ENCODE measurements at places on chromosomes 3 and 15.

DNA sequence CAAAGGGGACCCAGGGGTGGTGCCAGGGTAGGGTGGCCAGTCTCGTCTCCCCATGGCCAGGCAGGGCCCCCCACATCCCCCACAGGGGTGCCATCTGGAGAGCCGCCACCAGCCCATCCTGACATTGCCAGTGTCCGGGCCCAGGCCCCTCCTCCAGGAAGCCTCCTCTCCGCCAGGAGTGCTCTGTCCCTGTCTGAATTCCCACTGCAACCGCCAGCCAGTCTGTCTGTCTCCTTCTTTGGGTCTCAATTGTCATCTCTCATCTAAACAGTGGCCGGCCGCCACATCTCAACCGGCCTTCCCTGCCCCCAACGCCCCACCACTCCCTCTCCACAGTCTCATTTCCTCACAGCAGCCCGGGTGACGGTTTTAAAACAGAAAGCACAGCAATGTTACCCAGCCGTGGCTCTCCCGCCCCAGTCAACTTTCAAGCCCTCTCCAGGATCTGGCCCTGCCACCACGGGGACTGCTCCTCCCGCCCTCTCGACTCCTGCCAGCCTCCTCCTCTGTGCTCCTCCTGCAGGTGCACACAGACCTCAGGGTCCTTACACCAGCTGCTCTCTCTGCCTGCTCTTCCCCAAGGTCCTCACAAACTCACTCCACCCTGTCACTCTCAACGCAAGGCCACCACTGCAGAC lies 57.0 kb downstream of the IQSEC1 start:
- no peak for DNase-seq

GRCh38 chr15:76451540-76451939 lies 115.0 kb downstream of the ISL2 start:
- DNase-seq = no peak

- no peak for DNase-seq
Observed at GRCh38 chr3:50137531-50137930, 17.6 kb upstream of the SEMA3F start.

- no peak for DNase-seq
Observed at GRCh38 chr3:16942955-16943354, 58.2 kb downstream of the PLCL2 start.

- DNase-seq = no peak
Observed at GRCh38 chr3:20001932-20002331, 10.1 kb downstream of the PP2D1 start.

DNA sequence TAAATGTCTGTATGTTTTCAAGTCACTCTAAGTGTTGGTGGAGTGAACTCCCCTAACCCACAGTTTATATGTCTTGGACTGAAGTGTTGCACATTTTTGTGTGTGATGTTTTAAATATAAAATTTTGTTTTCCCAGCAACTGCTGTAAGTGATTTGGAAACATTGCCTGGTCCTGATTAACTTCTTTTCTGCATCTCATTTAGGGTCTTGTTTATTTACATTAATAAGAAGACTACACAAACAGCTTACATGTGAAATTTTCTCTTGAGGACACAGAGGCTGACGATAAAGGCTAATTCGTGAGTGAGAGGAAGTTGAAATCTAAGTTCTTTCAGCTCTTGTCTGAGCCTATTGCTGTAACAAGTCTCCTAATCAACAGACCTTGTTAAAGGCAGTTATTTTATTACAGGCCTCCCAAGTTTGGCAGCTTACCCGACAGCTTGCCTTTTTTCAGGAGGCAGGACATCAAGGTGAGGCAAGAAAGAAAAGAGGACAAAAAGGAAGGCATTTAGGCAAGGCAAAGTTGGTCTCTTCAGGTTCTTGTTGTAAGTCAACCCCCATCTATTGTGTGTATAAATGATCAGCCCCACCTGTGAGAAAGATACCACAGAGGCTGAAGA lies 177.7 kb upstream of the NR2E3 start:
- DNase-seq = no peak

DNA sequence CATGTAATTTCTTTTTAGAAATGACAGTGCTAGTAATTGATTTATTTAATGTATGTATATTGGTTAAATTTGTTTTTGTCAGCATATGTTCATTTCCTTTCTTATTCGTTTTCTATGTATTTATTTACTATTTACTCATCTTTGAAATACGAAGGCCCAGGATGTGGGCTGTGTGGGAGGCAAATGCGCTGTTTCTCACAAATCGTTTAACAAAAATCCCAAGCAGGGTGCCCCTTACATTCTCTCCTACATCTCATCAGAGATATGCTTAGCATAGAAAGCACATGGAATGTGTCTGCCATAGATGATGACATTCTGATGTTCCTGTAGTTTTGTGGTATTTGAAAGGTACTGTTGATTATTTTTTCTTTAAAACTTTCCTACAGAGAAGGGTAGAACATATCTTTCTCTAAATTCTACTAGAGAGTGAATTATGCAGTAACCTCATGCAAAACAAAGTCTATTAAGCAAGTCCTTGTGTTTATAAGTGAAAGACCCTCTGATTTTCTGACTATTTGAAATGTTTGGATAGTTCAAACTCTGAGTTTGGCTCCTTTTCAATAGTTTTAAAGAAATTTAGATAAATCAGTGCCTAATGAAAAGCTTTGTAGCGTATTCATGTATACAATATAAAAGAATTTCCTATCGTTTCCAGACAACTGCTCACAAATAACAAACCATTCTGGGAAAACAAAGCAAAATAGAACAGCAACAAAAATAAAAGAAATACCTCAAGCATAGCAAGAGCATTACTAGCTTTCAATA lies 111.1 kb upstream of the VGLL3 start:
- DNase-seq = no peak

GRCh38 chr3:160132226-160132625 lies 93.0 kb upstream of the C3orf80 start:
- DNase-seq = no peak

GRCh38 chr15:40429068-40429710 lies 11.6 kb upstream of the BAHD1 start:
- DNase-seq = no peak

- peak; percentile 85 for DNase-seq
Observed at GRCh38 chr3:149377408-149378364, at the start of gene TM4SF1. TSS of gene TM4SF1 (minus strand) at chr3:149377649. CDS start at chr3:149377547, 102 bp downstream.

- no peak for DNase-seq
Observed at GRCh38 chr3:159627634-159628033, 361.0 kb upstream of the IL12A start.

GRCh38 chr15:34716111-34716510 lies 38.7 kb downstream of the GJD2 start:
- peak; percentile 14 for DNase-seq

DNA sequence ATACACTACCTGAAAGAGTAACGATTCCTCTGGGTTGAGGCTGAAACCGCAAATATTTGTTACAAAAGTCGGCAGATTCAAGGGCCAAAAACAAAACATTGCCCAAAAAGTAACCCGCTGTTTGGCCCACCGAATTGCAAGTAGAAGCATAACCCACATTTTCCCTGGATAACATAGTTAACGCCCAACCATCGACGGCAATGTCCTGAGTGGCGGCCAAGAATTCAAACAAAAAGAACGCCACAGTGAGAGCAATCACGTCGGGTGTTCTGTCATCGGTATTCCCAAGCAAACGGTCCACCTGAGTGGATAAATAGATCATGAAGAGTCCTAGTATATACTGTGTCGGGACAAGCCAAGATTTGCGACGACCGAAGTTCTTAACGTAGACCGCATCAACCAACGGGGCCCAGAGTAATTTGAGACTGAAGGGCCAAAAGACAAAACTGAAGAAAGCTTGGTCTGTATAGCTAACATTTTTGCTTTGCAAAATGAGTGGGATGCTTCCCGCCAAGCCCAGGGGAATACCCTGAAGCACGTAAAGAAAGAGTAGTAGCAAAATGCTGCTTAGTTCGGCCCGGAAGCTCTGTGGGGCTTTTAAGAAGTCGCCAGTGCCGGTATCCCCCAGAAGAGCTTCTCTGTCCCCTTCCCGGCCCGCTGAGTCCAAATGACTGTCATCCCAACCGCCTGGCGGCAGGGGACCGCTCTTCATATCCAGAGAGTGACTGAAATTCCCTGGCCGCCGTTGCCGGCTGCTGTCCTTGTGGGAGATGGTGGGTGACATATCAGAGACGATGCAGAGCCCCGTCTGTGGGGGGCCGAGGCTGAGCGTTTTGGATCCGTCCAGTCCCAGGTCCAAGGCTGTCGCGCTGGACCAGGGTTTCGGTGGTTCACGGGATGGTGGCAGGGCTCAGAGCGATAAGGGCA lies 750 bp downstream of the SLC33A1 start:
- DNase-seq = peak; percentile 31

- DNase-seq = no peak
Observed at GRCh38 chr15:49876401-49877038, 242.5 kb downstream of the ATP8B4 start.

GRCh38 chr3:46296826-46297225 lies 54.6 kb downstream of the CCR3 start:
- peak; percentile 80 for DNase-seq

GRCh38 chr3:34376691-34377090 lies 578.3 kb downstream of the PDCD6IP start:
- no peak for DNase-seq

DNA sequence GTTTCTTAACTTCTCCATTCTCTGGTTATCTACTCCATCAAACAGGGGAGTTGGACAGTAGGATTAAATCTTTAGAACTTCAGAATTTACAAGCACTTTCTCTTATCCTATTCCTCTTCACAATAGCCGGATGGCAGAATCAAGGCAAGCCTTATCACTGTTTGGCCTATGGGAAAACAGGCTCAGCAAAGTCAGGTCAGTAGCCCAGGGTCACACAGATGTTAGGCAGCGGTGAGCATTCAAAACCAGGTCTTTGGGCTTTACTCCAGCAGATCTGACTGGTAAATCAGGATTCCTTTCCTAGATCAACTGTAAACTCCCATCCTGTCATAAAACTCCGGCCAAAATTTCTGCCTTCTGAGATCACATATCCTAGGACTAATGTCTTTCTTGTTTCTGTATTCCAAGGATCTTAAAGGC lies 258.4 kb downstream of the OPA1 start:
- DNase-seq = no peak

GRCh38 chr15:70875001-70875782 lies 17.0 kb downstream of the THAP10 start:
- DNase-seq = peak; percentile 63

GRCh38 chr3:62735510-62735909 lies 139.7 kb downstream of the CADPS start:
- no peak for DNase-seq

- DNase-seq = peak; percentile 28
Observed at GRCh38 chr3:134590766-134591165, 60.1 kb downstream of the KY start.

GRCh38 chr15:75732809-75733451 lies 20.3 kb upstream of the CSPG4 start:
- peak; percentile 69 for DNase-seq

GRCh38 chr3:182692695-182693094 lies 100.6 kb upstream of the ATP11B start:
- no peak for DNase-seq

GRCh38 chr3:13570391-13571194 lies 21.7 kb downstream of the FBLN2 start:
- DNase-seq = no peak

DNA sequence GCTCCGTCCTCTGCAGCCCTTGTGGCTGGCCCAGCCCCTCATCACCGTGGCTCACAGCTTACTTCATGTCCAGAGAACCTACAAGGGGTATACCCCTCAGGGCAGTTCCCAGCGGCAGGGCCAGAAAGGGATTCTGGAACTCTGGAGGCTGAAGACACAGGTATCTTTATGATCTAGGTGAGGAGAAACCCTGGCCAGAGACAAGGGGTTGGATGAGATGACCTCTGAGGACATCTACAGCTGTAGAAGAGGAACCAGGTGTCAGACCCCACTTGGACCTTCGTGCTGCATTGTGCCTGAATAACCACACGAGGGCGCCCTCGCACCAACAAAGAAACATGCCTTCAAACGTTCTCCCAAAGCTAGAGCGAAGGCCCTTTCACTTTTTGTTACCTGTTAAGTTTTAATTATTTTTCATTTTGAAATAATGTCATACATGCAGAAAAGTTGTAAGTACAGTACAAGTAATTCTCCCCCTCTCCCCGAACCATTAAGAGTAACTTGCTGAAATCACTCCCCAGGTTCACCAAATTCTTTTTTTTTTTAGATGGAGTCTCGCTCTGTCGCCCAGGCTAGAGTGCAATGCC lies 118.7 kb upstream of the SMAD3 start:
- DNase-seq = peak; percentile 80

- no peak for DNase-seq
Observed at GRCh38 chr3:115498421-115498820, 124.9 kb upstream of the GAP43 start.

- no peak for DNase-seq
Observed at GRCh38 chr15:78944202-78944625, 632 bp downstream of the CTSH start.

GRCh38 chr15:74053941-74054529 lies 28.3 kb downstream of the GOLGA6A start:
- DNase-seq = peak; percentile 73

GRCh38 chr3:133469140-133469731 lies 69.4 kb downstream of the BFSP2 start:
- DNase-seq = no peak

DNA sequence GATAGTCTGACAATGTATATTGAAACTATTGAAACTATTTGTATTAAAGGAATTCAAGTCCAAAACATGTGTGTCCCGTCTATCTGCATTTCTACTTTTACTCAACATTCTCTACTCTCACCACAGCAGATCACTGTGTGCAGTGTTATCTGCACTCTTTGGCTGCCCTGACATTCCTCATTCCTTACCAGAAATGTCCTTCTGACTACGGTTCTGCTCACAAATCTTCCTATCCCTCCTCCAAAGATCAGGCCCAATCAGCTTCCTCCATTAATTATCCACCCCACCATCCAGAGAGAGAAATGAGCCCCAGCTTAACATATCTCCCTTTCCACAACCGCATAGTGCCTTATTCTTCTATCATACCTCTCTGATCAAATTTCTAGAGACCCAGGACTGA lies 94.7 kb downstream of the TBL1XR1 start:
- DNase-seq = no peak

DNA sequence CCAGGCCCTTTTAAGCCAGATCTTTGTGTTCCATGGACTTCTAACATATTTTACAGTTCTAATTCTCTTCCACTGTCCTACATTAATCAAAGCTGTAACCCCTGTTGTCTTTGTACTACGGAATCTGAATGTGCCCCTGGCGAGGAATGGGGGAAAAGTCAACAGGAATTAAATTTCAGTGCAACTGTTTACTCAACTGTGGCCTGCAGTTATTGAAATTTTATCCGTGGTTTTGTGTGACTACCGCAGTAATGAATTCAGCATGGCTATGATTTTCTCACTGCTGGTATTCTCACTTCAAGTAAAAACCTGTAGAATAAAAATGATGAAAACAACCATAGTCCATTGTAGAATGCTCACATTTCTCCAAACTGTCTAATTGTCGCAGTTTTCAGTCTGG lies 388.0 kb downstream of the FOXP1 start:
- DNase-seq = peak; percentile 76

GRCh38 chr3:25293736-25294135 lies 134.3 kb upstream of the RARB start:
- peak; percentile 24 for DNase-seq

DNA sequence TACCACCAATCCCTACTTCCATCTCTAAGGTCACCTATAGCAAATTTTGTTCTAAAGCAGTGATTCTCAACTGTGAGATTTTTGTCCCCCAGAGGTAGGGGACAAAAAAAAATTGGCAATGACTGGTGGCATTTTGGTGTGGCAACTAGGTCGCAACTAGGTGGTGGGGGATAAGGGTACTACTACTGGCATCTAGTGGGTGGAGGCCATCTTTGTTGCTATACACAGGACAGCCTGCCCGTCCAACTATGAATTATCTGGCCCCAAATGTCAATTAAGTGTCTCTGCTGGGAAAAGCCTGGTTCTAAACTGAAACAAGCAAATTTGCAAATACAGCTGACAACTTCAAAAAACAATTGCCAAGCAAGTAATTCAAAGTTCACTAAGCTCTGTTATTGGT lies 1.4 kb downstream of the MTMR10 start:
- DNase-seq = peak; percentile 20

GRCh38 chr15:41323611-41324010 lies 8.8 kb downstream of the OIP5 start:
- no peak for DNase-seq

All from myocyte (in vitro differentiated cells).